ENCODE measurements at places on chromosomes 16 and 17.

GRCh38 chr16:11669380-11670146 lies 1.3 kb downstream of the SNN start:
- no peak for DNase-seq

DNA sequence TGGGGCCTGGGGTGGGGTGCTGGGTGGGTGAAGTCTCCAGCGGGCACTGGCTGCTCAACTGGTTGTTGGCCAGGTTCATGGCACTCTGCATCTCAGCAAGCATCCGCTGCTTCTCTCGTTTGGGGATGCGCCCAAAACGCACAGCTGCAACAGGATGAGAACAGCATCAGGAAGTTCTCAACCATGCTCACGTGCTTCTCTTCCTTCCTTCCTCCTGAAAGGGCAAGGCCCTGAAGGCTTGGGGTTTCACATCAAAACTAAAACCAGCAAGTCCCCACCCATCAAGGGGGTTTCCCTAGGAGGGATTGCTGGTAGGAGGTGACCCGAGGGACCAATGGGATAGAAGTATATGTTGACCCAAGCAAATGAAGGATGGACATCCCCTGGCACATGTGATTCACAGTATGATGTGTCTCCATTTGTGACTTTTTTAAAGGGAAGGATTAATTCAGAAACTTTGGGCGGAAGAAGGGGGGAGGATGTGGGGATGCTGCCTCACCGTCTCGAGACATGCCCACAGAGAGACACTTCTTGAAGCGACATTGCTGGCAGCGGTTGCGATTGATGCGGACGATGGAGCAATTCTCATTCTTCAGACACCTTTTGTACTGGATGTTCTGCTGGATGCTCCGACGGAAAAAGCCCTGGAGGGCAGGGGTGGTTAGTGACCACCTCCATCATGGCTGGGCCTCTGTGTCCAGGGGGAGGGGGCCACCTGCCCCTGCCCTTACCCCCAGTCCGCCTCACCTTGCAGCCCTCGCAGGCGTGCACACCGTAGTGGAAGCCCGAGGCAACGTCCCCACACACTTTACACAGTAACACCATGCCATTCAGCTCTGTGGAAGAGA lies 4.2 kb downstream of the NR1D1 start:
- DNase-seq: no peak

DNA sequence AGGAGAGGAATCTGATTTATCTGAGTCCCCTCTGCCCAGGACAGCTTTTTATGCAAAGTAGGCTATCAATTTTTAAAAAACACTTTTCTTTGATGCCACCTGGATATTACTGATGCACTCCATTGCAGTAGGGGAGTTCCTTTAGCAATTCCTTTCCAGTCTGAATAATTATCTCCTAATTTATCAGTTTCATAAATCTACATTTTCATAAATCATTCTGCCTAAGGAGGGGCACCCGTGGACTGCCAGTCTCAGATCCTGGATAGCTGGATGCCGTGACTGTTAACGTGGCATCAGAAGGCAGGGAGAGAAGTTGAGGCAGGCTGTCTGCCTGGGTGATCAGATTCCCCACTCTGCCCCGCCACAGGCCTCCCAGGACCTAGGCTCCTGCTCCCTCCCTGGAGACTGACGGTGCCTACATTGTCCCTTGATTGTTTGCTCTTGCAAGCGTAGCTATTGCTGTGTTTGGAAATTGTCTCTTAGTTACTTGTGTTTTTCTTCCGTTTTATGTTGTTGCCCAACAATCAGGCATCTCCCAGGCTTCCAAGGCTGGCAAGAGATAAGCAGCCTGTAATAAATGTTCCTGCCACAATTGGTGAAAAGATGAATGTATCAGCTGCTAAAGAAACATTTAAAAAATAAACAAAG lies 75.2 kb downstream of the KATNIP start:
- DNase-seq: peak; percentile 66

DNA sequence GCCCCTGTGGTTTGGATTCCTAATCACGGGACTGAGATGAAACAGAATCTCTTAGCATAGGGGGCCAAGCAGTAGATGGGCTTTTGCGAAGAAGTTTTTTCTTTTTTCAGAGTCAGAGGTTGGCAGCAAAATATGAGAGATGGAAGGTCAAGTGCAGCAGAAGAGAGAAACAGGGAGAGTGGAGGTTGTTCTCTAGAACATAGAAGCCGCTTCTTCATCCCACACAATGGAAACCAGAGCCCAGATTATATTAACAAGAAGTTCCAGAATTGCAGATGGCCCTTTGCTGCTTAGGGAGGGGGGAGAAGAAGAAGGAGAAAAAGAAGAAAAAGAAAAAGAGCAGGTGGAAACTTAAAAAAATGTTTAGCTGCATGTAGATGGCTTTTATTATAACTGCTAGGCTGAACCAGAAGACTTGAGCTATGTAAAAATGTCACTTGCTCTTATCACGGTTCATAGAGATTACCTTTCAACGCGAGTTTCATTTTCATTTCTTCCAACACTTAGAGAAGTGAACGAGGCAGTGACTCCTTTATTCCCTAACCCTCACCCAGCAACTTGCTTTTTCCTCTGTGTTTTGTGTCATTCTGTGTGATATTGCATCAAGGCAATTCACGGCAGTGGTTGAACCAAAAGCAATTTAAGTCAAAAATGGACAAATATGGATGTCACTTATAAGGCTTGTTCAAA lies 737.5 kb downstream of the WWOX start:
- DNase-seq: no peak

DNA sequence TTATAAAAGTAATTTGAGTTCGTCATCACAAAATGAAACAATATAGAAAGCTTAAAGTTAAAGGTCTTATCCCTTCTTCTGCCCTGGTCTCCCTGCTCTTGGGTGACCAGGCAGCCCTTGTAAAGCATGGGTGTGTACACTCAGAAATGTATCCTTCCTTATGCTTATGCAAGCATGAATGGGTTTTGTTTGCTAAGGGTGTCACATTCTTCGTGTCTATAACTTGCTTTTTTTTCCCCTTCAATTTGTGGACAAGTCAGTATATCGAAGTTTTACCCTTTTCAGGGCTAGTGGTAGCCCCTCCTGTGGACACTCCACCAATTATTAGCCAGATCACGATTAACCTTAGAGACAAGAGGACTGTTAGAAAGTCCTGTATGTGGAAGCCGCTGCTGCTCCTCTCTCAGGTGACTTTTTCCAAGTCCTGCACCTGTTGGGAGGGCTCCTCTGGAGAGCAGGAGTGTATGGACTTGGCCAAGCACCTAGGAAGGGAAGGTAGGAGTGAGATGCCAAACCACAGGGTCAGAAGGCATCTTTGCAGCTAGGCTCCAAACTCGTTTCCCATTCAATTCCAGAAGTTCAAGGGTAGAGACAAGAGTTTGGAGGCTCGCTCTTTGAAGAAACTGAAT lies 50.9 kb downstream of the LDHD start:
- no peak for DNase-seq

- DNase-seq: no peak
Measured at GRCh38 chr16:68393333-68393732, 55.0 kb downstream of the SMPD3 start.
